ENCODE measurements at places on chromosomes 11 and 22.
A peak's percentile ranks its signal among the peaks of the same experiment; 100 is the strongest.

DNA sequence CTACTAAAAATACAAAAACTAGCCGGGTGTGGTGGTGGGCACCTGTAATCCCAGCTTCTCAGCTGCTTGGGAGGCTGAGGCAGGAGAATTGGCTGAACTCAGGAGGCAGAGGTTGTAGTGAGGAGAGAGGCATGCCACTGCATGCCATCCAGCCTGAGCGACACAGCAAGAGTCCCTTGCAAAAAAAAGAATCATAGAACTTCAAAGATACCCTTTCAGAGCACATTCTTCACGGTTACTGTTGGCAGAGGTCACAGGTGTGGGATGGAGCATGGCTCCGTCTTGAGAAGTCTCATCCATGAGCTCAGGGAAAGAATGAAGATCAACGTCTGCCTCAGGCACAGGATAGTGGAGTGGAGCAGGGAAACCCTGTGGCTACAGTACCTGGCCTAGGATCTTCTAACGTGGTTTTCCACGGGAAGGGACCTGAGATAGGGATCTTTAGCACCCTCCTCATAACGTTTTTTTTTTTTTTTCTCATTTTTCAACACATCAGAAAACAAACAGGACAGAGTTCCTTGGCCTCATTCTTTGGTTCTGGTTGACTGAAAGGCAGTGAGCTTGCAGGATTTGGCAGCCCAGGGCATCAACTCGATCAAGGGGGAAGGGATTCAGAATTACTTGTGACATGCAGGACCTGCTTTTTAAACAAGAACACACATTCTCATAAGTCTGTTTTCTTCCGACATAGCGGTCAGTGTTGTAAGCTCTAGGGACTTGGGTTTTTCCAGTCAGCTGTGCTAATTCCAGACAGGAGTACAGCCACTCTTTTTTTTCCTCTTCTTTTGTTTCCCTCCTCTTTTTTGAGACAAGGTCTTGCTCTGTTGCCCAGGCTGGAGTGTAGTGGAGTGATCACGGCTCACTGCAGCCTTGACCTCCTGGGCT is 22.8 kb downstream of the F2 start:
- DNase-seq, result no peak

GRCh38 chr22:36282328-36282831 is 29.4 kb downstream of the APOL1 start:
- DNase-seq, result no peak

DNA sequence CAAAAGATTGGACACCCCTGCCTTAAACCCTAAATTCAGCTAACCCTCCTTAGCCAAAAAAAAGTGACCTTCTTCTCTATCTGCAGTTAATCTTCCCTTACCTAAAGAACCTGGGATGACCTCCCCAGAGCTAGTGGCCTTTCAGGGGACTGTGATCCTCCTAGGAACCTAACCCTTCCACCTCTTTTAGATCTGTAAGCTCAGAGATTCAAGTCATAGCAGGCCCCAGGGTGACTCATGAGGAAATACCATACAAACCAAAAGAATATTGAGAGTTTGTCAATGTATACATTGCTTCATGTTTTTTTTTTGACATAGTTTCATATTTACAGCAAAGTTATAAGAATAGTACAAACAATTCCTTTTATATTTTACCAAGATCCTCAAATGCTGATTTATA is 38.3 kb upstream of the CXCR5 start:
- DNase-seq, result no peak

DNA sequence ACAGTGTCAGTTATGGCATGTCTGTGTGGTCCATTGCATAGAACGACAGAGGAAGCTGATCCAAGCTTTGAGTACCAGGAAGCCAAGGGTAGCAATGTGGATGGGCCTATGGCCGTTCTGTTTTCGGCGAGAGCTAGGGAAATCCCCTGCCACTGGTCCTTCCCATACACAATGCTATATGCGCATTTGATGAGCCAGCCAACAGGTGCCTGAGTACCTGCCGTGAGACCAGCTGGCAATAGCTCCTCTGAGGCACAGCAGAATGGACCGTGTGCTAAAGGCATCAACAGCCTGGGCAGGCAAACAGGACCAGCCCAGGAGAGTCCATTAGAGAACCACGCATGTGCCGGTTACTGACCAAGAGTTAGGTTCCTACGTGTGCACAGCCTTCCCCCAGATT is 753.0 kb downstream of the NTM start:
- DNase-seq, result no peak

GRCh38 chr11:954392-955153 is 28.9 kb downstream of the AP2A2 start:
- DNase-seq, result no peak

GRCh38 chr11:121539000-121539399 is 86.2 kb upstream of the SORL1-AS1 start:
- no peak for DNase-seq

DNA sequence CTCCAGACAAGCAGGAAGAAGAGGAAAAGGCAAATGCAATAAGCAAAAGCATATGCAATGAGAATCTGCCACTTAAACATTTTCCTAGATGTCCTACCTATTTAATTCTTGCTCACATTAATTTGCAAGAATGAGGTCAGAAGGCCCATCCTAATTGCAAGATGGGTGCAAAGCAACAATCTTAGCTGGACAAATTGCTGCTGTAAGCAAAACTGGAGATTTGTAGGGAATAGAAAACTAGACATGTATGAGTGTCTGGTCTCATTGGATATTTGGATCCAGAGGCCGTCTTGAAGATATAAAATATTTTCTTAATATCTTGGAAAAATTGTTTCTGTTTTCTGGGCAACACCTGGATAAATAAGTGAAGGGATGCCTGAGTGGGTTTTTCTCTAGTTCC is 150.1 kb upstream of the PGR start:
- no peak for DNase-seq

GRCh38 chr11:9133956-9134355 is 42.6 kb upstream of the SCUBE2 start:
- no peak for DNase-seq

GRCh38 chr11:61700720-61701119 is 20.5 kb downstream of the DAGLA start:
- no peak for DNase-seq

DNA sequence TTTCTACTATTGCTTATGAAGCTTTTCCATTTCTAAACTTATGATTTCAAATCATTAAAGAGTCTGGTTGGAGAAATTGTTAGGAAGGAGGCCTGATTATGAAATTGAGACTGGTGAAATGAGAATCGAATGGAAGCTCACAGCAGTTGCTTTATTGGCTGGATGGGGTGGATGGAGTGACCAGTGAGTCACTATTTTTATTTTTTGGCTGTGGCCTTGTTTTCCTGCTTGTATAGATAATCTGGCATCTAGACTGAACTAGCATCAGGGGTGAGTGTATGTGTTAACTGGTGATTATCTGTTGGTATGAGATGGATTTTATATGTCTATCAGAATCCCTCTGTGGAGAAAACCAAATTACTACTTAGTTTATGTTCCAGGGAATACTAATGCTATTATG is 36.2 kb downstream of the UVRAG start:
- no peak for DNase-seq

DNA sequence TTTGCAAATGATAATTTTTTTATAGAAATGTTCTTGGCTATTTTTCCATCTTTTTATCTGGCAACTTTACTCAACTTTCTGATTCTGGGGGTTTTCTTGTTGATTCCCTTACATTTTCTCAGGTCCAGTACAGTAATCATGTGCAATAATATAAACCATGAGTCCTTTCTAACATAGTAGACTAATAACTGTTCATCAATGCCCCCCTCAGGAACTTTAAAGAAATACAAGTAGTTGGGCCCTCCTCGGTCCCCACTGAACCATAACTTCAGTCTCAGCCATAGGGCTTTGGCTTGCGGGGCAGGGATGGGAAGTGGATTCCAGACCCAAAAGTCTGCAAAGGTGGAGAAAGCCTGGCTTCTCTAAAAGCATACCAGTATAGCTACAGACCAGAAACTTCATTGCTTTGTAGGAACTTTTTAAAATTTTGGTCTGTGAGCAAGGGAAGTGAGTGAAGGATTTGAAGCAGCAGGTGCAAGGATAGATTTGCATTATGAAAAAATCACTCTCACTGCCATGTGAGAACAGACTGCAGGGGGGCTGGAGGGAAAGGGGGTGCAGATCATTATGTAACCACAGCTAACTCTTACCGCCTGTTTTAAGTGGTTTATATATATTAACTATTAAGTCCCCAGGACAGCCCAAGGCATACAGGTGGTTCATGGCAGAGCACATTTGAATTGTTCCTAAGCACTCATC is 10.4 kb upstream of the TUB start:
- no peak for DNase-seq

GRCh38 chr11:72594493-72595291 is 79.5 kb downstream of the PDE2A start:
- no peak for DNase-seq

DNA sequence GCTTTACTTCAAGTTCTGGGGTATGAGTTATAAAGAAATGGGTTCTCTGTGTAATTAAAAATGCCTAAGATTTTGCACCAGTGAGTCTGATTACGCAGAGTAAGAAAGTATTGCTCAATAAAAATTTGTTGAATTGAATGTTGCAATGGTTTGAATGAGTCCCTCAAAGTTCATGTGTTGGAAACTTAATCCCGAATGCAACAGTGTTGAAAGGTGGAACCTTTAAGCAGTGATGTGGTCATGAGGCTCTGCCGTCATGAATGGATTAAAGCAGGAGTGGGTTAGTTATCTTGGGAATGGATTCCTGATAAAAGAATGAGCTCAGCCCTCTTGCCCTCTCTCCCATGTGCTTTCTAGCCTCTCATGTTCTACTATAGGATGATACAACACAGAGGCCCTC is 52.6 kb upstream of the SESN3 start:
- no peak for DNase-seq

GRCh38 chr22:37377927-37378326 is 49.4 kb downstream of the ELFN2 start:
- no peak for DNase-seq

DNA sequence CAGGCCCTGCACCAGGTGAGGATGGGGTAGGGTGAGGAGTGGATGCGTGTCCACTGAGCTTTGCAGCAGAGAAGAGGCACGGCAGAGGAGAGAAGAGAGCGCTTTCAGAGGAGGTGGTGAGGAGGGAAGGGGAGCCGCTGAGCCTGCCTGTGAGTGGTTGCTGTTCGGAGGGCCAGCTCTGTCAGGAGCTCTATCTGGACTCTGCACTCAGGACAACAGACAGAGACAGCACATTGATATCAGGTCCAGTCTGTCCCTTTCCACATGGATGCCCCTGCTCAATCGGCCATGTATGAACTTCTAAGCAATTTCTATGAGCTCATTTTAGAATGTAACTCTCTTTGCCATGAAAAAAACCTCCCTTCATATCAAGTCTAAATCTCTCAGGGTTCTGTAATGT is 158.6 kb downstream of the KIRREL3 start:
- no peak for DNase-seq

DNA sequence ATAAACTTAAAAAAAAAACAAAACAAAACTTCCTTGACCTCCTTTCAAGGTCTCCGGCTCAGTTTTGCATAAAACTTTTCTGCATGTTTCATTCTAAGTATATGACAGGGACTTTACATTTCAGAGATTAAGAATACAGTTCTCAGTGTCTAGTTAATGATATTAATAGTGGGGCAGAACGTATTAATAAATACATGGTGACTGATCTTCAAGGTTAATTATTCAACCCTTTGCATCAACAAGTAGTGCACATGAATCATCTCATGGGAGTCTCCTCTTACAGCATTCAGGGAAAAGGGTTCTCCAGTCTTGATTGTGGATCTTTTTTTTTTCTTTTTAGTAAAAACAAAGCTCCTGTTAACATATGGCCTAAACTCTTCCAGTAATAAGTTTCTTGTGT is 146.8 kb downstream of the KIRREL3 start:
- no peak for DNase-seq

GRCh38 chr11:25396847-25397246 is 900.0 kb downstream of the LUZP2 start:
- no peak for DNase-seq

DNA sequence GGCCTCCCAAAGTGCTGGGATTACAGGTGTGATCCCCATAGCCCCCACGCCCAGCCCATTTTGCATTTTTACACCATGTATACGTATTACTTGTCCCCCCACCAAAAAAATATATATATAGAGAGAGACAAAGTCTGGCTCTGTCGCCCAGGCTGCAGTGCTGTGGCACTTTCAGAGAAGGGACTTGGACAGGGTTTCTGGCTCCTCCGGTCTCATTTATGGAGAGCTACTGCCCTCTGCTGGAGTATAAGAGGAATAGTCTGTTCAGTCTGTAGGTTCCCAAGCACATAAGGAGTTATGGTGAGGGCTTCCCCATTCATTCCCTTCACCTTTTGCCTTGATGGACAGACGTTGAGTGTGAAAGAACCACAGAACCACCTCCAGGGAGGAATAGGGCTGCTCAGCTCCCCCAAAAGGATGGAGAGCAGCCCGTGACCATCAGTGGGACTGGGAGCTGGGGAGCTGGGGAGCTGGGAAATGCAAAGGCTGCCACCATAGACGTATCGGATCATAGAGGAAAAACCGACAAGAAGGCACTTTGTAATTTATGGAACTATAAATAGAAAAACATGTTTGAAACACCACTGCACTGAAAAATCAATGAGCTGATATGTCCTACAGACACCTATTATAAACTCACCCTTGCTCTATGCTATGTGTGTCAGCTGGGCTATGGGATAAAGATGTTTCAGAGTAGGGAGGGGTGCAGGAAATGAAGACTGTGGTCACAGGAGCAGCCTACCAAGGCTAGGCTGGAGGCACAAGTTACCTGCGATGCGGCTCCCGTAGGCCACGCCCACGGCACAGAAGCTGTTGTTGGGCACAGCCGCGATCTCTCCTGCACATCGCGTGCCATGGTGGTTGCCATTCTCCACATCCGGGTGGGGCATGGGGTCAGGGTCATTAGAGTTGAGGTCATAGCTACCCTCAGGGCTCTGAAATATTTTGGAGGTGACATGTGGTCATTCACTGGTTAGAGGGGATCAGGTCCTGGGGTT is 5.2 kb downstream of the PCSK7 start:
- DNase-seq, result no peak

DNA sequence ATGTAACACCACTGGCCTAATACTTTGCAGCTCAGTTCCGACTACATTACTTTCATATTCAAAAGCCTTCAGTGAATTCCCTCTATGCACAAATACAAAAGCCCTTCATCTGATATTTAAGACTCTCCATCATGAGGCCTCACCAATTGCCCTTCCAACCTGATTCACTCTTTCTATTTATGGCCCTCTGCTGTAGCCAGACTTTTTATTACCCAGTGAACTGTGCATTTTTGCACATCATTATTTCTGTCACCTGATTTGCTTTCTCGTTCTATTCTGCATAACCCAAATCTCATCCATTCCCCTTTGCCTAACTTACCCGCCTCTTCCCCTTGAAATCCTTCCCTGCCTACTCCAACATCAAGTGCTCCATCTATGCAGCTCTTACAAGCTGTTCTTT is 78.3 kb downstream of the BBOX1 start:
- no peak for DNase-seq

GRCh38 chr11:45554230-45554967 is 111.0 kb downstream of the CHST1 start:
- no peak for DNase-seq

GRCh38 chr22:40177738-40178416 is at the start of gene TNRC6B:
Gene TNRC6B (plus strand): TSS chr22:40177925. CDS start chr22:40178136, 211 bp downstream.
- DNase-seq, result peak; percentile 58

Measured in activated CD8-positive, alpha-beta memory T cell treated with anti-CD3 and anti-CD28 coated beads, Interleukin-2, amount 50 U/mL, for 4 hours (primary cell).